HFFc6 (cell line): ENCODE measurements at places on chromosomes 13 and 19. TPM values are rescaled to one million over a fixed set of nuclear protein-coding genes. Genes with fewer than 3 reads are reported as not detected.

ZNF414 gene
- total RNA-seq, result 24.9 to 29.1 TPM (median 25.4 TPM) in 3 replicates

DNA sequence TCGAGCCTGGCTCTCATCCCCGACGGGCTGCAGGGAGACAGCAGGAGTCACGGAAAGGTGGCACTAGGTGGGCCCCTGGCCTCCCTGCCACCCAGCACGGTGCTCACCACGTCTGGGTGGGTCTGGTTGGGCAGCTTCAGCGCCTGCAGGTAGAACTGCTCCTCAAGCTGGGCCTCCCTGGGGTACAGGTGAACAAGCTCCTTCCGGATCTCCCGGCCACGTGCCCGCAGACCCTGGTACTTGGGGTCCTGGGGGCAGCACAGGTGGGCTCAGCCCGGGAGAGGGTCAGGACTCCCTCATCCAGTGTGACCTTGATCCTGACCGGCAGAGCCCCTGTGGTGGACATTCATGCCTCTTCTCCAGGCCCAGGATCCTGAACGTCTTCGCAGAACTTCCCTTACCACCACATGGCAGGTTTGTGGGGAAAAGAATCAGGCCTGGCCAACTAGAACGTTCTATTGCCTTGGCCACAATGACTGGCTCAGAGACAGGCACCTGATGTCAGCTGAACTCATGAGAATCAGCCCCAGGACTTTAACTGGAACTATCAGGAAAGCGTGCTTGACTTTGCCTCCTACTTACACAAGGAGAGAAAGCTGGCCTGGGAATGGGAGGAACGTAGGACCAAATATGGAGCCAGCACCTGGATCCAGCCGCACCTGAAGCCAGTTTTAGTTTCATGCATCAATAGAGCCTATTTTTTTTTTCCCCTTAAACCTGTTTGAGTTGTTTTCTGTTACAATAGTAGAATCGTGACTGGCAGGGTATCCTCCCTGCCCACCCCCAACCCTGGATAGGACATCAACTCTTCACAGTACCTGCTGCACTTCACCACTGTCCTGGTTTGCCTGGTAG lies 8.9 kb downstream of the SARS2 start:
- H3K27me3 ChIP-seq, result no peaks in the 10 kb centered on the region
- H3K36me3 ChIP-seq, result peaks cover 10% of the 10 kb centered on the region
- no peak overlapping the region for H3K27ac ChIP-seq

DNA sequence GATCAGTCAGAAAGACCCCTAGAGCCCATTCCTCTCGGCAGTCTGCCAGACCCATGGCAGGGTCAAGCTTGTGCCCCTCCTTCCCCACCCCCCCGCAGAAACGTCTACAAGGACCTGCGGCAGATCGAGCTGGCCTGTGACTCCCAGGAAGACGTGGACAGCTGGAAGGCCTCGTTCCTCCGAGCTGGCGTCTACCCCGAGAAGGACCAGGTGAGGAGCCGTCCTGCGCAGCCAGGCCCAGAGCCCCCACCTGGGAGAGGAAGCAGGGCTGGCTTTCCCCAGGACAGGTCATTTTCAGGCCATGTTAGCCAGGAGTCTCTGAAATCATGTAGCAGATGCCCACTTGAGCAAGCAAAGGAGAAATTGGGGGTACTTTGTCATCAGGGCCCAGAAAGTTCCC lies 12.3 kb downstream of the TMED1 start:
- DNase-seq, result no peak
- no peak overlapping the region for H3K27ac ChIP-seq
- peaks cover 4% of the 10 kb centered on the region for H3K27me3 ChIP-seq
- no peak overlapping the region for H3K4me3 ChIP-seq

DNA sequence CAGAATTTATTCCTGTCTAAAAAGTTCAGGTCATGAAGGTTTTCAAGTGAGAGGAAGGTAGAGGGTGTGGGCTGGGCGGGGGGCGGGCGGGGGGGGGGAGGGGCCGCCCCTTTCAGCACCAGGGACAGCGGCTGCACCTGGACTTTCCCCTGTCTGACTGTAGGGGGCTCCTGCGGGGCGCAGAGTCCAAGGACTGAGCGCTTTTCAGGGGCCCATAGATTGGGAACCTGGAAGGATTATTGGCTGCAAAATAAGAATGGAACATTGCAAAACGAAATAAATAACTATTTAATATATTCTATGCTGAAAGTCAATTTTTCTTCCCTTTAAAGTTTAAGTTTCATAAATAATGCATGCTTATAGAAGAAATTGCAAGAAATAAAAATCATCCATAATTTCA lies 8.9 kb upstream of the CYP4F3 start:
- no peaks in the 10 kb centered on the region for H3K27me3 ChIP-seq
- DNase-seq, result no peak
- H3K27ac ChIP-seq, result no peak overlapping the region
- no peaks in the 10 kb centered on the region for H3K4me1 ChIP-seq

DNA sequence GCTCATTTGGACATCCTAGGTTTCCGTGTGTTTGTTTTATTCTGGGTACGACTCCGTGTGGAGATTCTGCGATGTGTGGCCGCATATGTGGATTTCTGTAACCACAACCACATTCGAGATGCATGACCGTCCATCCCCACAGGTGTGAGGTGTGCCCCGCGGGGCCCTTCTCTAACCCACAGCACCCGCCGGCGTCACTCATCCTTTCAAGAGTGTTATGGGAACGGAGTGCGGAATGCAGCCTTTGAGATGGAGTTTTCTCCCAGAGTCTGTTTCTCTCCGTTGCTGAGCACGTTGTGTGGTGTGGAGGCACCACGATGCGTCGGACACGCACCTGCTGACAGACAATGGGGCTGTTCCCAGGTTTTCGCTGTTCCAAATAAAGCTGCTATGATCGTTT lies 40.0 kb downstream of the C13orf46 start:
- no peak overlapping the region for H3K4me3 ChIP-seq
- no peak for DNase-seq
- H3K27ac ChIP-seq, result no peak overlapping the region

- peaks cover 31% of the 10 kb centered on the region for H3K4me1 ChIP-seq
- H3K27me3 ChIP-seq, result peaks cover 7% of the 10 kb centered on the region; the same call in 1 of the 2 replicates
- H3K36me3 ChIP-seq, result peaks cover 4% of the 10 kb centered on the region; the same call in 1 of the 2 replicates
- no peak for DNase-seq
Measured at GRCh38 chr13:44439452-44440024, 65.9 kb downstream of the SERP2 start.
